ENCODE measurements at places on chromosomes 12 and 14.
A peak's percentile ranks its signal among the peaks of the same experiment; 100 is the strongest.

DNA sequence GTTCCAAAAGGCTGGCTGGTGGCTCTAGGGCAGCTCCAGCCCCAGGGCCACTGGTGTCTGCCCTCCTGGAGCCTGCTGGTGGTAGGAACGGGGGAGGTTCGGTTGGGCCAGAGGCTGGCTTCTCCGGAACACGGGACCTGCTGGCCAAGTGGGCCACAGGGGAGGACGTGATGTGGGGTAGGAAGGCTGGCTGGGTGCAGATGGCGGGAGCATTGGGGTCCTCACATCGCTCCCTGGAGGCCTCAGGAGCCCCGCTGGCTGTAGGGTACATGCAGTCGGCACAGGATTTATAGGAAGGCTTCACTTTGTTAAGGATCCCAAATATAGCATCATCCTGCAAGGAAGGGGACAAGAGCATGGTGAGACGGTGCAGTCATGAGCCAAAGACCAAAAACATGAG, 57.6 kb upstream of the CORO1C start:
- no peak for DNase-seq

DNA sequence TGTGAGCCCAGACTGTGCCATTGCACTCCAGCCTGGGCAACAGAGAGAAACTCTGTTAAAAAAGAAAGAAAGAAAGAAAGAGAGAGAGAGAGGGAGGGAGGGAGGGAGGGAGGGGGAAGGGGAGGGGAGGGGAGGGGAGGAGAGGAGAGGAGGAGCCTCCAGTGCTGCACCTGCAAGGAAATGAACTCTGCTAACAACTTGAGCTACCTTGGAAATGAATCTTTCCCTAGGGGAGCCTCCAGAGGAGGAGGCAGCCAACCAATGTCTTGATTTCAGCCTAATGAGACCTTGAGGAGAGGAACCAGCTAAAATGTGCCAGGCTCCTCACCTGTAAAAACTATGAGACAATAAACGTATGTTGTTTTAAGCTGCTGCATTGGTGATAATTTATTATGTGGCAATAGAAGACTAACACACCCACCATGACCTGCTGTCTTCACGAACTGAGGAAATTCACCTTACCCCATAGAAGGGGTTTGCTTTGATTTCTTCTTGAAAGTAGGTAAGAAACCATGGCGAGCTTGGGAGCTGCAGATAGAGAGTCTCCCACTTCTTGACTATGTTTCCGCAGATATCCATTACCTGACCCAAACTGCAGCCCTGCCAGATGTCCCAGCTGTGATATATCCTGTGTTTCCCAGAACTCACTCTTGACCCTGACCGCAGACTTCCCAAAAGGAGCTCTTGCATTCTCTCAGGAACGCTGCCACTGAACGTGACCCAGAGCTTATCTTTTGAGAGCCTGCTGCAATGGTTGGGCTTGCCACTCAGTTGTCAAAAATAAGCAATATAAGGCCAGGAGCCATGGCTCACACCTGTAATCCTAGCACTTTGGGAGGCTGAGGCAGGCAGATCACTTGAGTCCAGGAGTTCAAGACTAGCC, 31.5 kb upstream of the TMPO start:
- no peak for DNase-seq

GRCh38 chr12:6917491-6918231, 3.3 kb downstream of the ENO2 start:
- DNase-seq = no peak

- DNase-seq = no peak
Measured at GRCh38 chr14:89792489-89793366, 161.8 kb downstream of the EFCAB11 start.

DNA sequence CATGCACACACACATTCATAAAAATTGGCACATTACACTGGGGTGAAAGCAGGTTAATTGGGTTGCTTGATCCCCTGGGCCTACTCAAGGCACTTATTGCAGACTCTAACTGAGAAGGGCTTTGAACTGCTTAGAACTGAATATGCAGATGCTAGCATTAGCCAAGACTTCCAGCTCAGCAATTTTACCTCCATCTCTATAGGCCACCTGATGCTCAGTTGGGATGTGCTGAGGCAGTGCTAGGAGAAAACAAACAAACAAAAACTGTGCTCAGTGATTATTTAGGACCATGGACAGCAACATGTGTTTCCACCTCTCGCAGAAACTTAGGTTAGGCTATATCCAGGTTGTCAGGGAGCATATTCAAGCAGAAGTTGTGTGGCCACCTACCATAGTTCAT, 124.8 kb upstream of the WSCD2 start:
- DNase-seq = no peak

DNA sequence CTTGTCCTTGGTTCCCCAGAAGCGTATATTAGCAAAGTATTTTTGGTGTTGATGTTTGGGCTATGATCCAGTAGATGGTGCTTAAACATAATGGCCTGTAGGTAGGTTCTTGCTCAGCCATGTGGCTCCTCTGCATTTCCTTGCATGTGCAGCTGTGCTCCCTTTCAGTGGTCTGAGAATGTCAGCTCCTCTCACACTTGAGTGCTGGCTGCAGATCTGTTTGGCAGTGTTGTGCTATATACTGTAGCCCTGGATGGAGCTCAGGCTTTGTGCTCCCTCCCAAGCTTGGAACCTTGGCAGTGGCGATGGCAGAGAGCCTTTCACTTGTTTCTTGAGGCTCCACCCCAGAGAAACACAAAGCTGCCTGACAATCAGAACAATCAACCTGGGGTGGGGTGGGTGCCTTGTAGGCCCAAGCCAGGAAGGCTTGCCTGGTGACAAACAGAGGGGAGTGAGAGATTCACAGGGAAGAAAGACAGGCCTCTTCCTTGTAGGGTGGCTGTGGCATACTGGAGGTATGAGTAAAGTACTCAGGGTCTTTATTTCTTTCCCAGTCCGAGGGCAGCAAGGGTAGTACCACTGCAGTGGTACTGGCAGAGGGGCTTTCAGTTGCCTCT, 255.3 kb downstream of the RAD51B start:
- no peak for DNase-seq

DNA sequence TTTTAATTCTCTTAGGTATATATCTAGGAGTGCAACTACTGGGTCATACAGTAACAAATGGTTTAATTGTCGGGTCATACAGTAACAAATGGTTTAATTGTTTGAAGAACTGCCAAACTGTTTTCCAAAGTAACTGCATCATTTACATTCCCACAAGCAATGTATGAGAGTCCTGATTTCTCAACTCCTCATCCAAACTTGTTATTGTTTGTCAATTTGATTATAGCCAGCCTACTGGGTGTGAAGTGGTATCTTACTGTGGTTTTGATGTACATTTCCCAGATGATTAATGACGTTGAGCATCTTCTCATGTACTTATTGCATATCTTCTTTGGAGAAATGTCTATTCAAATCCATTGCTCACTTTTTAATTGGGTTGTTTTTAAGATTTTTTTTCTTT, 67.6 kb upstream of the CFL2 start:
- DNase-seq = no peak

DNA sequence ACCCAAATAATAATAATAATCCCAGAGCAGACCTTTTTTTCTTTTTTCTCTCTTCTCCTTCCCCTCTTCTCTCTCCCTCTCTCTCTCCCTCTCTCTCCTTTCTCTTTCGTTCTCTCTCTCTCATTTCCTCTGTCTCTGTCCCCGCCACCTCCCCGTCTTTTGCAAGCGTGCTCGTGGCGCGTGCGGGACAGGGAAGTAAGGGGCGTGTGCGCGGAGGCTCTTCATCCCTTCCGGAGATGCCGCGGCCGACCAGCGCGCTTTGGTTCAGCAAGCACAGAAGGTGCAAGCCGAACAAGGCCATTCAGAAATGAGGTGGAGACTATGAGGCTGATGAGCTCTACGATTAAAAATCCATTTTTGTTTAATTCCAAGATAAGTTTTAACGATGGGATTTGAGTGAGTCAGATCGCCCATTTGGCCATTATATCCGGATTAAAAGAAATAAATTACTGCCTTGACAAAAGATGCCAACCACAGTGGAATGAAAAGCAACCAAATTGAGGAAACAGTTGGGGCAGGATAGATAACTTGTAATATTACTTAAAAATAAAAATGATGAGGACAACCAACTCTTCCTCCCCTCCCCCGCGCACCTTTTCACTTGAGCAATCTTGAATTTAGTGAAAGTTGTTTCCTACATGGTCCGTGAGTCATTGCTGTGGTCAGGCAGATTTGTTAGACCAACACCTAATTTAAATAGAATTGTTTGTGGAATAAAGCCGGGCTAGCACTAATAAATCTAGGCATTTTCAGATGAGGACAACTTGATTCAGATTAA, 1.2 kb upstream of the AMIGO2 start:
- no peak for DNase-seq

DNA sequence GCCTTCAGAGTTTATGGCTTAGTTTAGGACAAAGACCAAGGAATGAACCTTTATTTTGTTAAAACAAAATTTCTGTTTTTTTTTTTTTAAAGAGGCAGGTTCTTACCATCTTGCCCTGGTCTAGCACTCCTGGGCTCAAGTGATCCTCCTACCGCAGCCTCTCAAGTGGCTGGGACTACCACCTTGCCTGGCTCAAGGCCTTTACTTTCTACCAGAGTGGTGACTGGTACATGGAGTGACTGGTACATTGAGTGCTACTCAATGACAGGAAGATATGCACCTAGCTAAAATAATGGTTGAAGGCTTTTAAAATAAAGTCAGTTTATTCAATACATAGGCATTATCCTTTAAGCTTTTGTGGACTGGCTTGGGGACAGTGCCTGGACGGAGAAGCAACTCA, 32.6 kb downstream of the PRICKLE1 start:
- DNase-seq = no peak

GRCh38 chr14:100698666-100699448, 27.8 kb upstream of the DLK1 start:
- no peak for DNase-seq

GRCh38 chr12:89353823-89354611, 1.7 kb upstream of the DUSP6 start:
- peak; percentile 39 for DNase-seq

- no peak for DNase-seq
Measured at GRCh38 chr14:76537906-76538647, 162.1 kb downstream of the ESRRB start.

GRCh38 chr12:24960222-24960855, 11.4 kb upstream of the BCAT1 start:
- no peak for DNase-seq

- DNase-seq = no peak
Measured at GRCh38 chr12:79929065-79929464, 5.8 kb downstream of the PPP1R12A start.

DNA sequence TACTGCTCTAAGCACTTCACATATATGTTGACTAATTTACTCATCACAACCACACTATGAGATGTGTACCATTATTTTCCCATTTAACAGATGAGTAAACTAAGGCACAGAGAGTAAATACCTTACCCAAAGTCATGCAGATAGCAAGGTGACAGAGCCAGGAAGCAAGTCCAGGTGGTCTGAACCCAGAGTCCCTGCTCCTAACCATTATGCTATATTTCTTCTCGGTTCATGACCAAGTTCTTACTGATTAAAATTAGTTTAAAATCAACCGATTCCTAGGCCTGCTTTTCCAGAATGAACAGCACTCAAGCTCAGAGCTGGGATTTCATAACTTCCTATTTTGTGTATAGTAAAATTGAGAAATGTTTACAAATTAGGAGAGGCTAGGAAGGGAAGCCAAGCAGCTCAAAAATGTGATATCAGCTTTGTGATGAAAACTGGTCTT, 85.5 kb upstream of the EGLN3 start:
- no peak for DNase-seq

DNA sequence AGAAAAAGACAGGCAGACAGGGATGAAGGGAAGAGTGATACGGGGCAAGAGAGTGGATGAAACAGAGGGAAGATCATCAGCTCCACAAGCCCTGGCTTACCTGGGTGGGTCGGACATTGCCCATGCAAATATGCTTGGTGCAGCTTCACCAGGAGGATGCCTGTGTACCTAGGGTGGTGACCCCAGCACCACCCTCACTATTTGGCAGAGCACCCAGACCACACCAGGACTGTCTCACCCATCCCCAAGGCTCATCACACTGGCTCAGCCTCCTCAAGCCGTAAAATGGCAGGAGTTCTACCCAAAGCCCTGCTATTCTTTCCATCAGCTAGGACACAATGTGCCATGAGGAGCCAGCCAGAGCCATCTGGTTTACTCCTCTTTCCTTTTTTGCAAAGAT, 3.0 kb downstream of the GALNT8 start:
- DNase-seq = no peak

GRCh38 chr14:80519002-80519401, 307.7 kb upstream of the DIO2 start:
- no peak for DNase-seq

DNA sequence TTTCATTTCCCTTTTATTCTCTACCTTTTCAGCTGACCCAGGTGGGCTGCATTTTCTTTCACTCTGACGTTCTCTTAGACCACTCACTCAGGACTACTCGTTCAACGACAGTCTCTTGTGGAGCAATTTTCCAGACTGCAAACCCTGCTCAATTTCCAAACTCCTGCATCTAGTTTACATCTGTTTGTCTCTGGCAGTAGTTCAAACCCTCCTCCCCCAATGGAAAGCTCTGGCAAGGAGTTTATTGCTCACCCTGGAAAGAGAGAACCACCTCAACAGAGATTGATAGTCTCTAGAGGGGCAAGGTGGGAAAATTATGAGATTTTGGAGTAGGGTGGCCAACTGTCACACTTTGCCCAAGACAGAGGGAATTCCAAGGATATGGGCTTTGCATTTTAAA, 130.2 kb downstream of the TSHR start:
- no peak for DNase-seq

GRCh38 chr12:95386051-95386450, 87.9 kb upstream of the METAP2 start:
- no peak for DNase-seq

DNA sequence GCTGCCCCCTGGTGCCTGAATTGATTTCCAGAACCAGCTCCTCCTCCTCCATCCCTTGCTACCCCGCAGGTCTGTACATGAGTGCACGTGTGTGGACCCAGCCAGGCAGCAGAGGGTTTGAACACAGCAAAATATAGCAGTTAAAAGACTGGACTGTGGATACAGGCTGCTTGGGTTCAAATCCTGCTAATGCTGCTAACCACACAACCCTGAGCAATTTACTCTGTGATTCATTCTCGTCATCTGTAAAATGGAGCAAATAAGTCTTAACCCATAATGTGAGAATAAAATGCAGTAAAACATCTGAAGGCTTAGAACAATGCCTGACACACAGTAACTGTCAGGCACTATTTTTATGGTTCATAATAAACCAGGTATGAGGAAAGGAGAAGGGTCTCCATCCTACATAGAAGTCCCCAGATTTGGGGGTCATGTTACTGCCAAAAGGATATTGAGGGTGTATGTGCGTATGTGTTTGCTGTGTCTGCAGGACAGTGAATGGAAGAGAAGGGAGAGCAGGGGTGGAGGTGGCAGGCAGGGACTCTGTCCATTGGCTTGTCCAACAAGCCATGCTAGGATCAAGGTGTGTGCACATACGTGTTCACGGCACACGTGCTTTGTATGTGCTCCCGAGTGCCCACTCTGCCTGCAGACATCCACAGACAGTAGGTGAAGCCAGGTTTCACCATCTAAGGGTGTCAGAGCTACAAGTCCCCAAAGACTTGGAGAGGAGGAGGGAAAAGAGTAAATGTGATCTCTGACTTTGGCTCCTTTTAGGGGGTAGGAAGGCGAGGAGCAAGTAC, 1.5 kb upstream of the STAT6 start:
- no peak for DNase-seq

All from GM12891 (cell line).